ENCODE measurements at places on chromosomes 1 and 21. TPM values are rescaled to one million over a fixed set of nuclear protein-coding genes. Genes with fewer than 3 reads are reported as not detected.
A peak's percentile ranks its signal among the peaks of the same experiment; 100 is the strongest.

- no peak for DNase-seq
Measured at GRCh38 chr1:51729824-51730301, 113.0 kb downstream of the OSBPL9 start.

DNA sequence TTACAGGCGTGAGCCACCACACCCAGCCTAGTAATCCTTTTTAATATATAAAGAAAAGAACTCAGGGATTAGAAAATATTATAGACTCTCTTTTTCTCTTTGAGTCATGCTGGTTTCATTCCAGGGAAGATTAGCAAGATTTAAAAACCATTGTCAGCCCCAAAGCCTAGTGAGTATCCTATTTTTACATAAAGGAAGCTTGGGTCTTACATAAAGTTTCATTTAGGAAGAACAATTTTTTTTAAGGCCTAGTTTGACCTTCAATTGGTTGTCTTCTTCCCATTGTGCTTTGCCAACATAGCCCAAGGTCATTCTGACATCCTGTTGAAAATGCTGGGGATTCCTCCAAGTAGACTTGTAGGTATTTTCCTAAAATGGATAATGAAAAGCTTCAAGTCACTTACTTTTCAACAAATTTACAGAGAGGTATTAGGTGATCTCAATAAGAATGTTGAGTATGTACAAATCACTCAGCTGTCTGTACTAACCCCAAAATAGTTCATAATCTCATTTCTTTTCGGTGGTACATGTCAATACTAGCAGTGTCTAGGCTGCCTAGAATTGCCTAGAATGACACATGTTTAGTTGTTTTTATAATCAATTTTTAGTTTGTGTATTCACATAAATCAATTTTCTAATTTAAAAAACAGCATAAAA lies 4.3 kb upstream of the KIF14 start:
- DNase-seq = no peak

DNA sequence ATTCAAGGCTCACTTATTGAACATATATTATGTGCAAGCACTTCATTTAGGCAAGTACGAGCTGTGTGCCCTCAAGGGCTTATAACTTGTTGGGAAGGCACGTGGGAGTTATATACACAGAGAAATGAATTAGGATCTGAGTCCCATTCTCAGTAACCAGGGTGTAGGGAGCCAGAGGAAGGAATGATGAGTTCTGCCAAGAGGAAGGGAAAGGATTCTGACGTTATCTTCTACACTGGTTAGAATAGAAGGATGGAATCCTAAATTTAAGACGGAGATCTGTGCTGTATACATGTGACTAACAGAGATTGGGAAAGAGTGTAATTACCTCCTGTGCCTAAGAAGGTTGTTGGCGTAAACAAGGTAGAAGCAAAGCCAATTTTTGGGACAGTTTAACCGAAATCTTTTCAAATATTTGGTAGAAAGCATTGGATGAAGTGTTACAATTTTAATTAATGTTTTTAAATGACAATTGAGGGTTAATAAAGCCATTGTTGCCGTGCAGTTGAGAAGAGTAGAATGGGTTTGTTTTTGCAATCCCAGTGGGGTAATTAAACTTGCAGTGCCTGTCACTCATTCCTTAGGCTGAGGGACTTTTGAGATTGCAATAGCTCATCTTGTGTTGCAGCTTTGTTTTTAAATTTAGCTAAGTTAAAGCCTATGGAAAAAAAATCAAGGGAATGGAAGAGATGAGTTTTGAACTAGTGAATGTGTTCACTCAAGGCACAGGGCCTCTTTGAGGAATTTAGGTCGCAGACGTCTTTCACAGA lies 177.2 kb downstream of the NFIA start:
- no peak for DNase-seq

Gene RAB7B
- total RNA-seq = 0.40 TPM

DNA sequence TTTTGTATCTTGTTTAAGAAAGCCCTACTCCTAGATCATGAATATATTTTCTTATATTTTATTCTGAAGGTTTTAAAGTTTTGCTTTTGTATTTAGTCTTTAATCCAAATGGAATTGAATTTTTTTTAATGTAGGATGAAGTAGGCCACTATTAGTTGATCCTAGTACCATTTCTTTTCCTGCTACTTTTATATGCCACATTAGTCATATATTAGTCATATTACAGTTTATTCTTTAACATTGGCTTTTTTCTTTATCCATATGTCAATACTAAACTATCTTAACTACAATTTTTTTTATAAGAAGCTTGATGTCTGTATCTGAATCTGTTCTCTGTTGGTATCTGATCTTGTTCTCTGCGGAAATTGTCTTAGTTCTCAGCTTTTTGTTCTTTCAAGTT lies 48.8 kb downstream of the MAN1A2 start:
- no peak for DNase-seq

Gene OSCP1
- 3.3 TPM for total RNA-seq

Gene PDZK1IP1
- 153 TPM for total RNA-seq

DNA sequence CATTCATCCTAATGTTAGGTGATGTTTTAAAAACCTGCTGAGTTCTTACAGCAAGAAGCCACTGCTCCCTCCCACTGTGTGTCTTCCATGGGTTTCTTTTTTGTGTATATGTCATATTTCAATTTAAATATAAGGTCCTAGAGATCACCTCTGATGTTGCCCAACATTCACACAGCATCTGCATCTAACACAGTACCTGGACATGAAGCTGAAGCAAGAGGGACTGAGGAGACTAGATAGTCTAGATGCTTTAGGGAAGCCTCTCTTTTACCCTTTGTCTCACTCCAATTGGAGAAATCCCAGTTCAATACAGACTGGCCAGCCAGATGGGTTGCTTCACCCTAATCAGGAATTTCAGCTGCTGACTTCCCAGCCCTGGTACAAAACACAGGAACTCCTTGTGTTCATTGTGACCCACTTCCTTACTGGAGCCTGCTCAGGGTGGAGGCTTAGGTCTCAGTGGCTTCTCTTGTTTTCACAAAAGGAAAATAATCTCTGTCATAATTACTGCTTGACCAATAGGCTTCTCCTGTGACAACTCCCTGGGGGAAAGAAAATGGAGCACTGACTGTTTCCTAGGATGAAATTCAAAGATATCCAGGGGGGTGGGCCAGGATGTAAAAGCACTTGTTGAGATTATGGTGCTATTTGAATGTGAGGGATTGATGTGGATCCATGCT lies 17.3 kb downstream of the BTG2 start:
- DNase-seq = no peak

Gene LAMB3
- total RNA-seq = 9.1 TPM

GRCh38 chr1:23039308-23039826 lies 20.1 kb downstream of the KDM1A start:
- no peak for DNase-seq

DNA sequence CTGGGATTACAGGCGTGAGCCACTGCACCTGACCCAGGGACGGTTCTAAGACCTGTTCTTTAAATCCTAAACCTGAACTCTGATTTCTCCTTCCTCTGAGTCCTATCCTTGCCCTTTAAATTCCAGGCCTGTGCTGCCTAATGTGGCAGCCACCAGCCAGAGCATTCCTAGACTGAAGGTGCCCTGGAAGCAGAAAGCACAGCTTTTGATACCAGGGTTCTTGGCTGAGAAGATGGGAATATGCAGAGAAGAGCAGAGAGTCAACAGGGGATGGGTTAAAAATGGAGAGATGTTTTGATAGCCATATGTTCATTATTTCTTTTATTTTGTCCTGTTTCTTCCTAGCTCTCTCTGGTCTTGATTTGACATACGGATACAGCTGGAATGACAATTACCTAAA lies 49.7 kb downstream of the RYR2 start:
- no peak for DNase-seq

Gene AK2
- 366 TPM for total RNA-seq

Gene SELE
- total RNA-seq = 0.83 TPM

DNA sequence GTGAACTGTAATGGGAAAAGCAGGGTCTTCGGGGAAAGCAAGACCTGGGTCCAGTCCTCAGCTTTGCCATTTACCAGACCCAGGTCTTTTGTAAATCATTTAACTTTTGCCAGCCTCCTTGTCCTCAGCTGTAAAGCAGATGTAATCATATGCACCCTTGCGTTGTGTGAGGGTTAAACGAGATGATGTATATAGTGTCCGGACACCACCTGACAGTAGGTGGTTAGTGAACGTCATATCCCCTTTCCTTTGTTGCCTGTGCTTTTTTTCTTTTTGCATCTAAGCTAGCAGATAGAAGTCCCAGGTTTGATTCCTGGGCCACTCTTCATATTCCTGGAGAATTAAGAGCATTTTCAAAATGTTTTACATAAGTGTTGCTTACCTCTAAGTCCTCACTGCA lies 28.5 kb downstream of the IL12RB2 start:
- DNase-seq = no peak

DNA sequence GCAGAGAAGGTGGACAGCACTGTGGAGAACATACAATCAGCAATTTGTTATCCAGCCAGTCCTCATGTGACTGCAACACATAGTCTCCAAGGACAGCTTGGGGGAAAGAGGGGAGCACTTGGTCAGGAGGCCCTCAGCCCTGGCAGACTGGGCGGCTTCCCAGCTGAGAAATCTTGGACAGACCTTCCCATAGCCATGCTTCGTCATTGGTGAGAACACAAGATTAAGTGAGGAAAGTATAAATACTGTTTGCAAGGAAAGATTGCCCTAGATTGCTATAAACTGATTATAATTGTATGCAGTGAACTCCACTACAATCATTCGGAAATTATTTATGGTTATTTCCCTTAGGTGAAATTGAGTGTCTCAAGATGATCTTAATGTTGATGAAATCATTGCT lies 131.5 kb downstream of the LMX1A start:
- no peak for DNase-seq

DNA sequence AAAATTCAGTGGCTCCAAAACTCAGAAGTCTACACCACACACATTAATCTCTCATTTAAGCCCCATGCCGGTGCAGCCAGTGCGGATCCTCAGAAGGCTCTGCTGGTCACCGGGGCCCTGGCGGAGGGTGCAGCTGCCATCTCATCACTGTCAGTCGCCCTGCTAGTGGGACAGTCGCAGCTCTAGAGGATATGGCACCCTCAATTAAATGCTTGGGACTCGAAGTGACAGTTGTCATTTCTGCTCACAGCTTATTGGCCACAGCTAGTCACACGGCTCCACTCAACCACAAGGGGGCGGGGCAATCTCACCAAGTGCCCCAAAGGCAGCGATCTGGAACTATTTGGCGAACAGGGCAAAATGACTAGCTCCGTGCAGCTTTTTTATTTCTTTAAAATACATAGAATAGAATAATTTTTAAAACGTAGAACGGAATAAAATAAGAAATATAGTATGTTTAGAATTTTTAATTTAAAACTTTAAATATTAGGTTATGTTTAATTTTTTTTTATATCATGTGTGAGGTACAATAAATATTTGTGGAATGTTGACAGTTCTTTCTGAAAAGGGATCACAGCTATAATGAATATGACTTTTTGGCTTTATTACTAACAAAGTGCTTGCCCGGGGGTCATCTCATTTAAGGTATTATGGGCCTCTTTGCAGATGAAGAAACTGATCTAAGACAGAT lies 8.0 kb upstream of the MAN1C1 start:
- peak; percentile 96 for DNase-seq

DNA sequence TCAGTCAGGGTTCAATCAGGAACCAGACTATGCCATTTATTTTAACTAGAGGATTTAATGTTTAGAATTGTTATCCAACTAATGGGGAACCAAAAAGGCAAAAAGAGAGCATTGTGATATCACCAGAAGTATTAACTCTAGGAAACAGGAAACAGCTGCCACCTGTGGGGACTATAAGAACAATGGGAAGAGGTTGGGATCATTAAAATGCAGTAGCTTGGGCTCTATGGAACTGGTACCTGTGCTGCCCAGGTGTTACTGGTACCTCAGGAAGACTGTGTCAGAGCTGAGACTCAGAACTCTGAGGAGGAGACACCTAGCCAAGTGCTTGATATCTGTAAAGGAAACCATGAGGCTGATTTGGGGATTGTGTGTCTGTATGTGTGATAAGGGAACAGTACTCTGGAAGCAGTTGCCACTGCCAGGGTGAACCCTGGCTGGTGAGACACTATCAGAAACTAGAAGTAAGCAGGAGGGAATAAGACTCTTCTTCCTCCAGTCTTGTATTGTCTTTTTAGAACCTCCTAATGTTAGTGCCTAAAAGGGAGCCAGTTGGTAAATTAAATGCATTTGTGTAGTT lies 49.4 kb downstream of the MAN1A2 start:
- no peak for DNase-seq

GRCh38 chr1:43238085-43238484 lies 31.7 kb upstream of the TMEM125 start:
- DNase-seq = peak; percentile 68

DNA sequence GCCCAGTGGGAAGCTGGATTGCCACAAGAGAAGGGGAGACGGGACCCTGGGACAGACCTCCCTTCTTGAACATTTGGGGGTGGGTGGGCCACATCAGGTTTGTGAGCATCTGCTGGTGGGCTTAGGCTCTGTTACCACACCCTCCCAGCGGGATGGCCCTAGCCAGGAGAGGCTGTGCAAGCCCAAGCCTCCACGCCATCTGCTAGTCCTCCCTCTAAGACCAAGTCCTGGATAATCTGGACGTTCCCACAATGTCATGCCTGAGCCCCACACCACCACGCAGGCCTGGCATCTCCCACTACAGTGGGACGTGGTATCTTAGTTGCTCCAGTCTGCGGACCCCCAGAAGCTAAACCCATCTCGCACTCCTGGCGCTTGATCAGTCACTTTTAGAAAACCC lies 3.7 kb upstream of the IBA57 start:
- no peak for DNase-seq

GRCh38 chr1:158289811-158290210 lies at the start of gene CD1C:
TSS of gene CD1C (plus strand) at chr1:158289923. CDS start at chr1:158290065, 142 bp downstream.
- DNase-seq = no peak

GRCh38 chr1:54474310-54475251 lies 68.4 kb upstream of the SSBP3 start:
- DNase-seq = peak; percentile 62

DNA sequence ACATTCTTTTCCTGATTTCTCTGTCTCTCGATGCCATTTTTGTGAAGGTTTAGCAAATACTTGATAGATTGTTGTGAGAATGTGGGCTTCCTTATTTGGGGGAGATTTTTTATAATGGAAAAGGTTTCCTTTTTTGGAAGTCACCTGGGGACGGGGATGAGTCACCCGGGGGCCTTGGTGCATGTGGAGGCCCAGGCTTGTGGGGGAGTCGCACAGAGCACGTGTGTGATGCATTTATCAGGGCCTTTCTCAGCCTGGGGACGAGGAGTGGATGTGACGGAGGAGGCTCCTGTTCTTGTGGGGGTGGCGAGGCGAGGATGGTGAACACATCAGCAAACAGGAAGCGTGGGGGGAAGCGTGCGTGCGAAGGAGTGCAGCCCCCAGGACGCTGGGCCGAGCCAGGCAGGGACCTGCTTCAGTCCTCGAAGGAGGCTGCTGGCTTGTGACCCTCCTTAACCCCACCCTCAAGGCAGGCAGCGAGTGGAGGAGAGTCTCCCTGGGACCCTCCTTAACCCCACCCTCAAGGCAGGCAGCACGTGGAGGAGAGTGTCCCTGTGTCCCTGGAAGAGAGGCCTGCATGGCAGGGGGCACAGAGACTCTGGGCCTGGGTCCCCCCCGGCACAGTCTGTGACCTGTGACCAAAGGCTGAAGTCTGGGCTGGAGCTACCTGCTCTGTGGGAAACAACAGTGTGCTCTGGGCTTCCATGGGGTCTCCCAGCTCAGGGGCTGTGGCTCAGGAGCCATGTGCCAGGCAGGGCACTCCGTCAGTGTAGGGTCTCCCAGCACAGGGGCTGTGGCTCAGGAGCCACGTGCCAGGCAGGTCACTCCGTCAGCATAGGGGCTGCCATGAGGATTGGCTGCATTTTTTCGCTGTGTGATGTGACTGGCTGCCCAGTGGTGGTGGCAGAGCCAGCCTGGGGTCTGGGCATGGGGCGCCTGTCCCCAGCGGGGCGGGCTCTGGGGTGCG lies 57.2 kb downstream of the AGPAT3 start:
- no peak for DNase-seq

Gene RPTN
- total RNA-seq = not detected

GRCh38 chr1:164311377-164311776 lies 247.6 kb upstream of the PBX1 start:
- DNase-seq = no peak
